ENCODE measurements at places on chromosomes 7 and 10.

DNA sequence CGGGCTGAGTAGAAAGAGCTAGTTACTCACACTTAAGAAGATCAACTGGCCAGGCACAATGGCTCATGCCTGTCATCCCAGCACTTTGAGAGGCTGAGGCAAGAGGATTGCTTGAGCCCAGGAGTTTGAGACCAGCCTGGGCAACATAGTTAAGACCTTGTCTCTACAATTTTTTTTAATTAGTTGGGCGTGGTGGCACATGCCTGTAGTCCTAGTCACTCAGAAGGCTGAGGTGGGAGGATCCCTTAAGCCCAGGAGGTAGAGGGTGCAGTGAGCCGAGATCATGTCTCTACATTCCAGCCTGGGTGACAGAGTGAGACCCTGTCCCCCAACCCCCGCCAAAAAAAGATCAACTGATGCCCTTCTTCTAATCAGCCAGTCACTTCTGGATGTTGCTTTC lies 74.6 kb upstream of the ATP6V0A4 start:
- no peak for DNase-seq

GRCh38 chr10:50254479-50254878 lies 3.2 kb upstream of the ASAH2 start:
- no peak for DNase-seq

DNA sequence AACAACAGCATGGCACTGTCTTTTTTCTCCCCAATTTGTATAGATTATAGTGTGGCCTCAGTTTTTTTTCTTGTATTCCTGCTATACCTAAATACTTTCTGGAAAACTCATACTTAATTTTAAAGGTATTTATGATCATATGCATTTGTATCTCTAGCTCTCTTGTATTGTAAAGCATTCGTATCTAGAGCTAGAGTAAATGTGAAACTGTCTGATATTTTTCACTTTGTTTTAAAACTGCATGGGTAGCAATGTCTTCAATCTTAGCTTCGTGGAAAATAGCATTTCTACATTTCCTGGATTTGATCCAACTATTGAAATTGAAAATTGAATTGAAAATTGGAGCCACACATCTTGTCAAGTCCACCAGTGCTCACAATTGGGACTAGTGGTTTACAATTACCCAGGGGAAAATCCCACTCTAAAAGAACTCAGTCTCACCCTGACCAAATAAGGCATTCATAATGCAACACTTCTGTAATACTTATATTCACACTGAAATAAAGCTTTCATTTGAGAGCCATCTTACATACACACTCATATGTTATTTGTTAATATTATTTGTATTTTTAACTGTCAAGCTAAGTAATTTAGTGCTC lies 51.3 kb upstream of the KLF6 start:
- no peak for DNase-seq

GRCh38 chr7:47147213-47147631 lies 434.7 kb downstream of the TNS3 start:
- DNase-seq: no peak

GRCh38 chr10:88618496-88618895 lies 31.9 kb downstream of the LIPJ start:
- DNase-seq: no peak

DNA sequence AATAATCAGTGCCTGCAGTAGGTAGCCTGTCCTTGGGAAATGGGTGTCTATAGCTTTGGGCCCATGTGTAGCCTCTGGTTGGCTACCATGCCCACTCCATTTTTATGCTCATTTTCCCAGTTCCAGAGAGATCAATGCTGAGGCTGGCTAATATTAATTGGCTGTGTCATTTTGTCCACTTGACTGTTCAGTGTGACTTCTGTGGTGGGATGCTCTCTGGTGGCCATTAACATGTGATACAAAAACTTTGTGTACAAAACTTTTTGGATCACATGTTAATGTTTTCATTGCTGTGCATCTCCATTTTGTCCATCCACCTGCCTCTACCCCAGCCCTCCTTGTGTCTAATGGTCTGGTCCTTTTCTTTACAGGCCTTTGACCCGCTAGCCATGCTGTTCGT lies 22.7 kb downstream of the VIM start:
- no peak for DNase-seq

DNA sequence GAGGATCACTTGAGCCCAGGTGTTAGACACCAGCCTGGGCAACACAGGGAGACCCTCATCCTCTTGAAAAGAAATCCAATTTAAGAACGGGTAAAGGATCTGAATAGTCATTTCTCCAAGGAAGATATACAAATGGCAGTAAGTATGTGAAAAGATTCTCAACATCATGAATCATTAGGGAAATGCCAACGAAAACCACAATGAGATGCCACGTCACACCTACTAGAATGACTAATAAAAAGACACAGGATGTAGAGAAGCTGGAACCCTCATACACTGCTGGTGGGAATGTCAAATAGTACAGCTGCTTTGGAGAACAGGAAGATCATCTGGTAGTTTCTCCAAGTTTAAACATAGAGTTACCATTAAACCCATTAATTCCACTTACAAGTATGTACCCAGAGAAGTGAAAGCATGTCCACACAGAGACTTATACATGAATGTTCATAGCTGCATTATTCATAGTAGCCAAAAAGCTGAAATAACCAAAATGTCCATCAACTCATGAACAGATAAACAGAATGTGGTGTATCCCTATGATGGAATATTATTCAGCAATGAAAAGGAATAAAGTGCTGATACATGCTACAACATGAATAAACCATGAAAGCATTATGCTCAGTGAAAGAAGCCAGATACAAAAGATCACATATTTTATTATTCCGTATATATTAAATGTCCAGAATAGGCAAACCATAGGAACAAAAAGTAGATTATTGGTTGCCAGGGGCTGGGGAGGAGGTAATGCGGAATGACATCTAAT lies 13.1 kb upstream of the ZMIZ2 start:
- DNase-seq: no peak

GRCh38 chr7:72394016-72394415 lies 18.1 kb downstream of the CALN1 start:
- no peak for DNase-seq

DNA sequence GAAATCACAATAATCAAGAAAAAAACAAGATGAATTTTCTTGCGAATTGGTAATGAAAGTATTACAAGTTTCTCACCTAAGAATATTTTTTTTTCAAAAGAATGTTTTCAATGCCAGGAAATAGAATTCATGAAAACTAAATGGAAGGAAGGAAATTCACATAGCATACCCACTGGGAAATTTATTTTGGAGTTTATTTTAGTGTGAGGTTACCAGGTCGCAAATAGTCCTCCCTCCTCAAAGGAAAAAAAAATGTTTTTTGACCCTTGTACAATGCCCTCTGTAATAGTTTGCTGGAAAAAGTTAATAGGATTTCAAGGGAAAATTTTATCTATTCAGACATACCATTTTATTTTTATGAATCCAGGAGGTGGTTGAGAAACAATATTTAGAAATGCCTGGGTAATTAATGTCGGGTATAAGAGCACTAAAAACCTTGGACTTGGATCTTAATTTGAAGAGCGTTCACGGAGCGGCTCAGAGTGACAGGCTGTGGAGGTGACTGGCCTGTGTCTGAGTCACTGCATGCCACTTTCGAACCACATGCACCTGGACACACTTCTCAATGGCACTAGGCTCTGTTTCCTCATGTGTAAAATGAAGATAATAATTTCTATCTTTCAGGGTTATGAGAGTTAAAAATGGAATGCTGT lies 28.2 kb downstream of the CUBN start:
- DNase-seq: no peak

- DNase-seq: no peak
Measured at GRCh38 chr10:89838044-89838615, 136.7 kb downstream of the KIF20B start.

DNA sequence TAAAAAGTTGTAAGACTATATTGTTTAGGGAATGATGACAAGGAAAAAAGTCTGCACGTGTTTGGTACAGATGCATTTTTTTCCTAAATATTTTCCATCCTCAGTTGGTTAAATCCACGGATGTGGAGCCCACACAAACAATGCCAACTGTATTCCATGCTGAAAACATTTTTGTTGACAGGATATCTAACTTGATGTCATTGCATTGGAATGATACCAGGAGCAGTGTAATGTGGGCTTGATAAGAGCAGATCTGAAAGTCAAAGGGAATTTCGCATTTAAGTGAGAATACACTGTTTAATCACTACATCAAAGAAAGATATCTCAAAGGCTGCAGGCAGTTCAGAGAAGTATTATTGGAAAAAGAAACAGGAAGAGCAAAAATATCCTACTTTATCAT lies 49.5 kb upstream of the TMEM140 start:
- DNase-seq: no peak

GRCh38 chr10:122323189-122323588 lies 51.3 kb upstream of the PLEKHA1 start:
- no peak for DNase-seq

GRCh38 chr10:123301077-123301857 lies 147.1 kb downstream of the BUB3 start:
- DNase-seq: peak; percentile 8

GRCh38 chr7:106225856-106226255 lies 58.9 kb downstream of the NAMPT start:
- DNase-seq: no peak

DNA sequence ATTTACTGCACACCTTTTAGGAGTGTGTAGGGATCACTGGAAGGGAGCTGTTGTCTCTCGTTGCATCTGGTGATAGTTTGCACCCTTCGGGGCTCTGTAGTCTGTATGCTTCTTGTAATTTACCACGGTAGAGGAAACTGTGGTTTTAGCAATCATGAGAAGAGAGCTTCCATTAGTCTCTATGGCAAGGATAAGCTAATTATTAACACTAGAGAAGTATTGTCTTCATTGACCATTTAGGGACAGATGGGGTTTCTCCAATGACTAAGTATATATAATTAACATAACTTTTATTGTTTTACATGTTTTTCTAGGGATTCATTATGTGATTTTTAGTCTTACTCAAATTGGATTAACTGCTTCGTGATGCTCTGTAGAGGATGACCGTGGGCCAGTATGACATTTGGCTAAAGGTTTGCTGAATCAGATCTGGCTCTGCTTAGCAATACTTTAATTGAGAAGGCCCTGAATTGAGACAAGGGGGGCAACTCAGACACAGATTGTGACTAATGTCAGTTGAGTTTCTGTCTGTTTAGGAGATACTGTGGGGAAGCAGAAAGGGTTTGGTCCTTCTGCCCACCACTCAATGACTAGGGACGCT lies 8.7 kb downstream of the SLC18A2 start:
- no peak for DNase-seq

DNA sequence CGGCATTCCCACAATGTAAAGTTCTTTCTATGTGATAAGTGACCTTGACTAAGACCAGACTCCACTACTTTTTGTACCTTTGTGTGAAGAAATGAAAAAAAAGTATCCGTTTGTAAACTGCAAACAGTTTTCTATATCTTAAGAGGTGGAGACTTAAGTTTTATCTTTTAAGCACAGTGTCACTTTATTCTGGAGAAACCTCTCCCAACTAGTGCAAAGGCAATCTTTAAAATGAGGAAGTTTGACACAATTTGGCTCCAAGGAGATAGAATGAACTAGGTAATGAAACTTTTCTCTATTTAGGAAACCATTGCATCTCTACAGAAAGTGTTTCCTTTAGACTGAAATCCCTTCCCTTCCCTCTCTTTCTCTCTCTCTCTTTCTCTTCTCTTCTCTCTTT lies 122.9 kb downstream of the SAMD9 start:
- DNase-seq: no peak

- peak; percentile 57 for DNase-seq
Measured at GRCh38 chr10:79981450-79982361, 32.8 kb upstream of the SFTPD start.

GRCh38 chr10:122733931-122734665 lies 34.5 kb upstream of the C10orf120 start:
- no peak for DNase-seq

GRCh38 chr10:78950656-78951587 lies 117.8 kb upstream of the ZMIZ1 start:
- no peak for DNase-seq

DNA sequence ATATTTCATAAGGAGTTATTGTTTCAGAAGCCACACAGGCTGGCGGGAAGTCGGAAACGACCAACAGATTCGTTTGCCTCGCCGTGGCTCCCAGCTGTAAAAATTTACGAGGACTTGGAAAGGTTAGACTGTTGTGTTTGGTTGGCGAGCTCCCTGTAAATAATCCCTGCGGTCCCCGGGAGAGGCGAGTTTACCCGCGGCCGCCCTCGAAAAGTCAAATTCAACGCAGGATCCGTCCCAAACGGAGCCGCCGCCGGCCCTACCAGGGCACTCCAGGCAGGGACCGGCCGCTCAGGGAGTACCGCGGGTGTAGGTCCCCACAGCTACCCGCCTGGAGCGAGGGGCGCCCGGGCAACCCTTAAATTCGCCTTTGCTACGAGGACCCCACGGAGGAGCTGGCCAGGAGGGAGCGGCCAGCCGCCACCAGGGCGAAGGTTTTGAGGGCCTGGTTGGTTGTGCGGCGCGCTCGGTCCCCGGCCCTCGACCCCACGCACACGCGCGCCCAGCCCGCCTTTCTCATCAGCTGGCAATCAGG lies 726 bp upstream of the HOXA9 start:
- DNase-seq: no peak

GRCh38 chr7:16399265-16399831 lies 22.0 kb downstream of the CRPPA start:
- no peak for DNase-seq

- DNase-seq: no peak
Measured at GRCh38 chr10:123754123-123754522, 88.0 kb downstream of the GPR26 start.

GRCh38 chr7:85023066-85023712 lies 163.7 kb downstream of the SEMA3D start:
- no peak for DNase-seq

DNA sequence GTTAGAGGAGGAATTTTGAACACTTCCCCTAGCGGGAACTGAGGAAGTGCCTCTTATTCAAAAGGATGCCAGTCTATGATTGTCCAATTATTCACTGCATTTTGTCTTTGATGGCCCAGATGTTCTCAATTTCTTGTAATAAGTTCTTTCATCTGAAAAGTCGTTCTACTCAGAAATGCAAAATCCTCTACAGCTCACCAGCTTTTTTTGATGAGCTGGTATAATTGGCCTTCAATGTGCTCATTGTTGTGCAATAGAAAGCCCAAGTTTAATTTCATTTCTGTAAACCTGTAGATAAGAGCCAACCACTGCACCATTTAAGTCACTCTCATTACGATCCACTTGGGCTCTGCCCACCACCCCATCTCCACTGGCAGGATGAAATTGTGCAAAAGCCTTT lies 978.7 kb upstream of the AUTS2 start:
- DNase-seq: no peak

- no peak for DNase-seq
Measured at GRCh38 chr10:48514916-48515315, 90.0 kb downstream of the ARHGAP22 start.

DNA sequence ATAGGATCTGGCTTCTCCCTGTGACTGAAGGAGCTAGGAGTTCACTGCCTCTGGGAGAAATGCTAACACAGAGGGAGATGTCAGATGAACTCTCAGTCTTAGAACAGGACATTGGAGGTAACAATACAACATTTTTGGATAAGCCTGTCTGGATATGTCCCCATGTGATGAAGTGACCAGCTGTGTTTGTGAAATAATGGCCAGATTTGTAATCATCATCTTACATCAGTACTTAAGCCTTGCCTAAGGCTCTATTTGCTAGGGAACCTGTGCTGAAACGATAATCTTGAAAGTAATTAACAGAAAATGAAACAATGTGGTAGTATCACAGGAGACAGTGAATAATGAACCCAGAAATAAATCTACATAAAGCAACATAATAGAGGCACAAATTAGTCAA lies 56.2 kb downstream of the CRPPA start:
- DNase-seq: no peak

GRCh38 chr7:71135116-71135515 lies 3.2 kb downstream of the GALNT17 start:
- DNase-seq: no peak

All from amygdala (tissue), 56 donors.